ENCODE measurements at places on chromosomes 7 and 10.

DNA sequence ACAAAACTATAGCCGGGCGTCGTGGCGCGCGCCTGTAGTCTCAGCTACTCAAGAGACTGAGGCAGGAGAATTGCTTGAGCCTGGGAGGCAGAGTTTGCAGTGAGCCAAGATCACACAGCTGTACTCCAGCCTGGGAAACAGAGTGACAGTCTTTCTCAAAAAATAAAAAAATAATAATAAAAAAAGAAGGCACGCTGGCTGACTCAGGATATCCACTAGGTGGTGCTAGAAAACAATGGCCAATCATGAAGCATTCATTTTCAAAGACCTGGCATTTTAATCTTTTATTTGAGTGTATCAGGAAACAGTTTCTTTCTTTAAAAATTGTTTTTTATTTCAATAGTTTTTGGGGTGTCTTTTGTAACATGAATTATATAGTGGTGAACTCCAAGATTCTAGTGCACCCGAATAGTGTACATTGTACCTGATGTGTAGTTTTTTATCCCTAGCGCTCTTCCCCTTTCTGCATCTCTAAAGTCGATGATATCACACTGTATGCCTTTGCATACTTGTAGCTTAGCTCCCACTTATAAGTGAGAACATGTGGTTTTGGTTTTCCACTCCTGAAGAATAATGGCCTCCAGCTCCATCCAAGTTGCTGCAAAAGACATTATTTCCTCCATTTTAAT is 88.6 kb downstream of the LYZL1 start:
- DNase-seq = no peak

GRCh38 chr7:127322832-127323493 is 69.5 kb downstream of the ZNF800 start:
- DNase-seq = peak; percentile 9

- DNase-seq = peak; percentile 83
Measured at GRCh38 chr7:101792051-101792681, 25.3 kb upstream of the CUX1 start.

GRCh38 chr10:28533186-28533564 is 257 bp downstream of the WAC start:
- DNase-seq = no peak

GRCh38 chr7:109864230-109864629 is 1226.7 kb upstream of the LRRN3 start:
- no peak for DNase-seq

DNA sequence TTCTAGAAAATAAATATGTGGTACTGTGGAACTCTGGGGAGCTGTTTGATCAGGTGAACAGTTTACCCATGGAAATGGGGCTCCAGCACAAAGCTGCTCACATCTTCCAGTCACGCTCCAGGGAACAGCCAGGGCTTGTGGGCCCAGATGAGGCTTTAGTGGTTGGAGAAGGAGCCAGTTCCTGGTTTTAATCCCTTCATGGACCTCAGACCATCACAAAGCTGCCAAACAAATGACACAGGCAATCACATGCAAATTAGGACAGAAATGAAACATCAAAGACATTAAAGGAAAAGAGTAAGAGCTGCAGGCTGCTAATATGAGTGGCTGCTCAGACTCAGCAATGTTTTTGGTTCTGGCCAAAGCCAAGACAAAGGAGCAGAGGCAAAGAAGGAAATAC is 2.2 kb upstream of the ATP6V0E2 start:
- DNase-seq = peak; percentile 45
